ENCODE measurements at places on chromosomes 7 and 10.

DNA sequence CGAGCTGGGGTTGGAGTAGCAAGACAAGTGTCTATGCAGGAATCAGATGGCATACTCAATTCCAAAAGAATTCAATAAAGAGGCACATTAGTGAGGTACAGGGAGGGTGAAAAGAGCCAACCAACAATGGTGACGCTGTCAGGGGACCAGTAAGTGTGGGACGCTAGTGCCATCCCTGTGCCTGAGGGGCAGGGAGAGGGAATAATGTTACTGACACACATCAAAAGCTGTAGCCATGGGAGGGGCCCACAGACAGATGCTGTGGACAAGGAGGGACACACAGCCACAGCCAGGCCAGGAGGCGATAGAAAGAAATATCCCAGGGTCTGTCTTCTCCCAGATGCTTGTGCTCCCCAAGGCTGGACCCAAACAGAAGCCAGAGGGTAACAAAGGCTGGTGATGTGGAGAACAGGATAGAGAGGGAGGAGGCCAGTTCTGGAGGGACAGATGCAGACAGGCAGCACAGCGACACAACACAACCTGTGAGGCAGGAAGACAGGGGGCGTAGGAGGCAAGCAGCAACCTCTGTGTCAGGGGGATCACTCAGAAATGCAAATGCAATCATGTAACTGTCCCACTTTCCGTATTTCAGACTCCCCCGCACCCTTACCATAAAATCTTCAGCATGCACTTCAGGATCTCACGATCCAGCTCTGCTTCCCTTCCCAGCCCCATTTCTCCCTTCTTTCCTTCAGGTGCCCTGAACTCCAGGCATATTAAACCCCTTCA is 240.5 kb upstream of the FZD8 start:
- no peak for DNase-seq

DNA sequence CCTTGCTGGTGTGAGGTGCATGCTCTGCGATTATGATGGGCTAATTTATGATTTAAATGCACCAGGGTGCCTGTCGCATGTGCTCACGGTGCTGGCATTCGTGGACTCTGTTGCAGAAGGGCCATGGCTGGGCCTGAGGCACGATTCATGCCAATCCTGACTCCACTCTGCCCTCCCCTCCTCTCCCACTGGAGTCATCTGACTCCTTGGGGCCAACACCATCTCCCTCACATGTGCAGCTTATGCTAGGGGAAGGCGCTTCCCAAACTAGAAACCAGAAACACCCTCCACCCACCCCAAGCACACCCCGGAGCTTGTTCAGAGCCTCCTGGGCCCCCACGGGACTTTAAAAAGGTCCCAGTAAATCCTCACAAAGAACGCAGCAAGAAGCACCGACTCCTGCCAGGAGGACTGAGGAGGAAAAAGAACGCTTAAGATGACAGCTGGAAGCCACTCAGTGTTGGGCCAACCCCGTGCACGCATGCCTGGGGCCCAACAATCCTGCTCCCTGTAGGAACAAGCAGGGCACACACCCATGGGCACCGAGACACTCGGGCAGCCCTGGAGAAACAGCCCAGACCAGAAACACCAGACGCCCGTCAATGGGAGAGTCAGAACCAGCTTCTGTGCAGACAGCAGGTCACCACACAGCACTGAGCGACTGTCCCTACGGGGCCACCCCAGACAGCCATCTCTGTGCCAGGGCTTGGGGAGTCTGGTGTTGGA is 14.1 kb downstream of the BRI3 start:
- no peak for DNase-seq

GRCh38 chr7:30140456-30140855 is 5.7 kb downstream of the MTURN start:
- DNase-seq: no peak

DNA sequence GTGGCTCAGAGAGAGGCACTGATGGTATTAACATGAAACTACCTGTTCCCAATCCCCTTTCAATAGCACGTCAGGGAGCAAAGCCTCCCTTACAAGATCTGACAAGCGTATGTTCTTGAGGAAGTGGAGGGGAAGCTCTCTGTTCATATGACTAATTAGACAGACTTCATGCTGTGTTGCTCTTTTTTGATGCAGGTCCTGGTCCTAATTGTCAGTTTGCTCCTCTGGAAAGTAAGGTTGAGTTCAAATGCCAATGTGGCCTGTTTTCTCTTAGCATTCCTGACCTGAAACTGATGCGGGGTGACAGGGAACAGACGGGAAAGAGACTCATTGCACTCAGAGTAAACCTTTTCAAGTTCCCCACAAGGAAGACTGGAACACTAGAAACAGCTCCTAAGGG is 27.0 kb upstream of the TBX20 start:
- no peak for DNase-seq

GRCh38 chr7:99840136-99840869 is 12.5 kb downstream of the CYP3A43 start:
- no peak for DNase-seq

DNA sequence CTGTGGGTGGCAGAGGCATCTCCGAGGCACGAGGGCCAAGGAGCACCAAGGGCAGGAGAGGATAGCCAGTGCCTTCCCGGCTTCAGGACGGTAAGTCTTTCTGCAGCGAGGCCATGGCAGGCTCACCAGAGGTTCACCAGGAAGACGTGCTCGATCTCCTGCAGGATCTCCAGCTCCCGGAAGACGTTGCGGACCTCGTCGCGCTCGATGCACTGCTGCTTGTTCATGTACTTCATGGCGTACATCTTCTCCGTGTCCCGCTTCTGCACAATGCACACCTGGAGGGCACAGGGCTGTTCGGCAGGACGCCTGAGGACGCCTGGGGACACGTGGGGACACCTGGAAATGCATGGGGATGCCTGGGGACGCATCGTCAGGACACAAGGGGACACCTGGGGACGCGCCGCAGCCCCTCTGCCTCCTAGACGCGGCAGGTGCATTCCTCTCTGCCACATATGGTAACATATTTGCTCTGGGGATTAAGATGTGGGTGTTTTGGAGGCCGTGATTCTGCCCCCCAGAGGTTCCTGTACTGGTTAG is 41.2 kb downstream of the DPYSL4 start:
- no peak for DNase-seq

- no peak for DNase-seq
Measured at GRCh38 chr10:100551738-100552137, 16.0 kb downstream of the HIF1AN start.

- DNase-seq: peak; percentile 78
Measured at GRCh38 chr7:123580406-123581161, 21.0 kb upstream of the ASB15 start.

DNA sequence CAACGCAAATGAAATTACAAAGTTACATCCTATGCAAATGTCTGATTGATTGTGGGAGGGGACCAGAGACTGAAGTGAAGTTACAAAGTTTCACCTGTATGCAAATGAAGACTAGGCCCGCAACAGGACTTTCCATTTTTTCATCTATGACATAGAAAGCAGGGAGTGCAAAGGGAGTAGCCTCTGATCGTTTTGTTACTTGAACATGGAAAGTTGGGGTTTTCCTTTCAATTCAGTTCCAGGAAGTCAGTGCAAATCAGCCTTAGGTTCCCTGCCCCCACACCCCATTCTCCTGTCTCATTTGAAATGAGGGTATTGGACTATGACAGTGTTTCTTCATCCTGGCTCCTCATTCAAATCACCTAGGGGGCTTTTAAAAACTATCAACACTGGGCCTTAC is 96.9 kb upstream of the HABP2 start:
- no peak for DNase-seq

GRCh38 chr10:73911553-73912004 is 647 bp downstream of the PLAU start:
- DNase-seq: peak; percentile 52

GRCh38 chr7:471866-472639 is 47.6 kb downstream of the PDGFA start:
- no peak for DNase-seq

GRCh38 chr7:93475811-93476210 is 98.7 kb downstream of the CALCR start:
- no peak for DNase-seq

GRCh38 chr10:969473-970150 is 18.6 kb upstream of the GTPBP4 start:
- no peak for DNase-seq

GRCh38 chr10:77943121-77943901 is 16.8 kb upstream of the DLG5 start:
- peak; percentile 73 for DNase-seq

DNA sequence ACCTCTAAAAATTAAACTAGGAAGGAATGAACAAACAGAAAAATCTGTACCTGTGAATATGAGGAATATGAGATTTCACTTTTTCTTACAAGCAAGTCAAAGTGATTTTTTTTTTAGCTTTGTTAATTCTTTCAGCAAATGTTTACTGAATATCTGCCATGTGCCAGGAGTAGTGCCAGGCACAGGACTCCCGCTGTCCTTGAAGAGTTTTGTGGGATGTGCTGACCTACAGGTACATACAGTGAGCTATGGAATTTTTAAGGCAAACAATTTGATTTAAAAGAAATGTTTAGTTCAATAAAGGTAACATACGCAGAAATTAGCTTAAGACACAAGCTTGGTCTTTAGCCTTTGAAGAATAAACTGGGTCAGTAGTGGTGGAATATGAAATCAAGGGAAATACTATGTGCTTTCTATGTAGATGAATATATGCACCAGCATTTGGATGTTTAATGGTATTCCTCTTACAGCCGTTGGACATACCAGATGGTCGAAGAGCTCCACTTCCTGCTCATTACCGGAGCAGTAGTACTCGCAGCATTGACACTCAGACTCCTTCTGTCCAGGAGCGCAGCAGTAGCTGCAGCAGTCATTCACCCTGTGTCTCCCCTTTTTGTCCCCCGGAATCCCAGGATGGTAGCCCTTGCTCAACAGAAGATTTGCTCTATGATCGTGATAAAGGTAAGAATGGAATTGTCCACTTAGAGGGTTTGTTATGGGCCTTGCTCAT is 102.0 kb downstream of the GLCCI1 start:
- no peak for DNase-seq
